ENCODE measurements at places on chromosomes 7 and 10.

- H3K4me1 ChIP-seq, result no peaks in the 10 kb centered on the region
- DNase-seq, result no peak
- H3K4me3 ChIP-seq, result no peak overlapping the region
- no peaks in the 10 kb centered on the region for H3K36me3 ChIP-seq
- H3K27ac ChIP-seq, result no peak overlapping the region
These were observed 96.4 kb upstream of the CACNA2D1 start for GRCh38 chr7:82539969-82540368.

DNA sequence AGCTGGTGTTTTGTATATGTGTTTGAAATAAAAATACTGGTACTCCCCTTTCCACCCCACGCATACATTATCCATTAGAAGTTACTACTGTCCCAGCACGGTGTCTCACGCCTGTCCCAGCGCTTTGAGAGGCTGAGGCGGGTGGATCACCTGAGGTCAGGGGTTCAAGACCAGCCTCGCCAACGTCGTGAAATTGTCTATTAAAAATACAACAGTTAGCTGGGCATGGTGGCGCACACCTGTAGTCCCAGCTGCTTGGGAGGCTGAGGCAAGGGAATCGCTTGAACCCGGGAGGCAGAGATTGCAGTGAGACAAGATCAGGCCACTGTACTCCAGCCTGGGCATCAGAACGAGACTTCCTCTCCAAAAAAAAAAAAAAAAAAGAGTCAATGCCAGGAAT is 2.7 kb downstream of the HBP1 start:
- peaks cover 35% of the 10 kb centered on the region for H3K4me1 ChIP-seq
- no peak overlapping the region for H3K4me3 ChIP-seq
- DNase-seq, result no peak

- DNase-seq, result no peak
- no peak overlapping the region for H3K27ac ChIP-seq
- H3K4me1 ChIP-seq, result no peaks in the 10 kb centered on the region
These were observed 147.2 kb upstream of the ADO start for GRCh38 chr10:62657244-62657835.

GRCh38 chr10:132869621-132870020 is 72.7 kb downstream of the CFAP46 start:
- no peaks in the 10 kb centered on the region for H3K27me3 ChIP-seq
- no peak for DNase-seq
- H3K36me3 ChIP-seq, result no peaks in the 10 kb centered on the region
- H3K4me3 ChIP-seq, result no peak overlapping the region

DNA sequence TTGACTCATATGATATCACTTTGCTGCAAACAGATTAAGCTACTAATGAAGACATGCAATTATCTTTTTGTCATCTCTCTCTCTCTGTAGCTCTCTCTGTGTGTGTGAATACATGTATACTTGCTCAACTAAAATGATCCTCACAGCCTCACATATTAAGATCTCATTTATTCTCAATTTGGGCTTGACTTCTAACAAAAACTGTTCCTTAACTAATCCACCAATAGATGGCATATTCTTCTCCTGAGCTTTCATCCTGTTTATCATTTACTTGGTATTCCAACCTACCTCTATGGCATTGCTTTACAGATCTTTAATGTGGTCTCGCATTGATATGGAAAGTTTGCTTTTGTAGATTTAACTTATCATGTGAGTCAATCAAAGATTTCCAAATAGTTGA is 540.4 kb downstream of the CNTNAP2 start:
- H3K27ac ChIP-seq, result no peak overlapping the region
- H3K4me1 ChIP-seq, result no peaks in the 10 kb centered on the region
- no peaks in the 10 kb centered on the region for H3K27me3 ChIP-seq
- H3K4me3 ChIP-seq, result no peak overlapping the region

GRCh38 chr7:15669443-15670090 is 16.9 kb downstream of the MEOX2 start:
- no peak overlapping the region for H3K27ac ChIP-seq
- no peaks in the 10 kb centered on the region for H3K36me3 ChIP-seq
- DNase-seq, result no peak
- H3K4me3 ChIP-seq, result no peak overlapping the region
- H3K27me3 ChIP-seq, result no peaks in the 10 kb centered on the region

DNA sequence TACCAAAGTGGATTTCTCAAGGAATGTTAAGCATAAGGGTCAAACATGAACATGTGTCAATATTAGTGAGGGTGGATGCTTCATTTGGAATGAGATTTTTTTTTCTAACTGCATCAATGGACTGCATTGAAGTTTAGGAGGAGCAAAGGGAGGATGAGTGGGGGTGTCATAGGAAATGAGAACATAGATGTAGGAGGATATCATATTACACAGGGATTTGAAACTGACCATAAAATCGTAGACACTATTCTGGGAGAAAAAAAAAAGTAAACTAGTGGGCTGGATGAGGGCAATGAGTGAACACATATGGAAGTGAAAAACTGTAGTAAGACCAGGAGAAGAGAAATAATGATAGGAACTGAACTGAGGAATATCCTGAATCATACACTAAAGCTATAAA is 109.4 kb downstream of the SEMA3A start:
- no peak overlapping the region for H3K27ac ChIP-seq
- no peak for DNase-seq
- no peaks in the 10 kb centered on the region for H3K27me3 ChIP-seq
- H3K4me1 ChIP-seq, result no peaks in the 10 kb centered on the region
- no peak overlapping the region for H3K4me3 ChIP-seq

- H3K4me1 ChIP-seq, result peaks cover 10% of the 10 kb centered on the region
- no peaks in the 10 kb centered on the region for H3K36me3 ChIP-seq
- no peak overlapping the region for H3K27ac ChIP-seq
- DNase-seq, result no peak
- no peak overlapping the region for H3K4me3 ChIP-seq
These were observed 2.6 kb downstream of the CPED1 start for GRCh38 chr7:120991161-120991560.

- H3K4me1 ChIP-seq, result peaks cover 18% of the 10 kb centered on the region
- H3K27ac ChIP-seq, result no peak overlapping the region
- H3K4me3 ChIP-seq, result no peak overlapping the region
These were observed 159.9 kb downstream of the CAMK1D start for GRCh38 chr10:12509016-12509793.

GRCh38 chr10:131114846-131115245 is 196.7 kb downstream of the TCERG1L start:
- no peaks in the 10 kb centered on the region for H3K27me3 ChIP-seq
- no peak overlapping the region for H3K4me3 ChIP-seq
- H3K36me3 ChIP-seq, result no peaks in the 10 kb centered on the region
- no peak overlapping the region for H3K27ac ChIP-seq

GRCh38 chr10:49096890-49097445 is 18.4 kb downstream of the VSTM4 start:
- H3K4me3 ChIP-seq, result no peak overlapping the region
- no peaks in the 10 kb centered on the region for H3K27me3 ChIP-seq
- H3K36me3 ChIP-seq, result no peaks in the 10 kb centered on the region
- no peak overlapping the region for H3K27ac ChIP-seq
- H3K4me1 ChIP-seq, result peaks cover 5% of the 10 kb centered on the region

- H3K27ac ChIP-seq, result no peak overlapping the region
- no peaks in the 10 kb centered on the region for H3K4me1 ChIP-seq
- H3K4me3 ChIP-seq, result no peak overlapping the region
- no peaks in the 10 kb centered on the region for H3K36me3 ChIP-seq
- no peaks in the 10 kb centered on the region for H3K27me3 ChIP-seq
- DNase-seq, result no peak
These were observed 52.7 kb downstream of the PRLHR start for GRCh38 chr10:118542745-118543144.

DNA sequence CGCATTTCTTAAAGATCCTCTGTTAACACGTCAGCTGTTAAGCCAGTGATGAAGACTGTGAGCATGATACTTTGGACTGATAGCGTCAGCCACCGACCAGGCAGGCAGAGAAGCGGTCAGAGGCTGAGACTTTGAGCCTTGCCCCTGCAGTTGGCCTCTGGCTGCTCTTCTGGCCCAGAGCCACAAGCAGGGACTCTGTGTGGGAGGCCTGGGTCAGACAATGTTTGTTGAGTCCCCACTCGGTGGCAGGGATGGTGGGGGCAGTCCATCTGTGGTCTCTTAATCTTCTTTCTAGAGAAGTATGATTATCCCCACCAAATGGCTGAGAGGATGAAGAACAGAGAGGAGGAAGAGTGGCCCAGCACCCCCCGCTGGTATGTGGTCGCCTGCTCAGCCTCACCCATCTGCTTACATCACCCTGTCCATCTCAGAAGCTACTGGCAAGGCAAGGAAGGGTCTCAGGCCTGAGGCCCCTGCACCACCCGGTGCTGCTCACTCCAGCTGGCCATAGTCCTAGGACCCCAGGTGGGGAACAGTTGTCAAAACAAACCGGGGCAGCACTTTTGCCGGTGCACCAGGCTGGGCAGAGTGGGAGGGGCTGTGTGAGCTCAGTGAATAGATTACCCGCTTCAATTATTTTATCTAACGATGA is 202.9 kb downstream of the GRID1 start:
- peaks cover 8% of the 10 kb centered on the region for H3K4me1 ChIP-seq
- no peak overlapping the region for H3K27ac ChIP-seq
- H3K4me3 ChIP-seq, result no peak overlapping the region
- H3K36me3 ChIP-seq, result no peaks in the 10 kb centered on the region

All from neural progenitor cell (in vitro differentiated cells).